SK-N-DZ (cell line): ENCODE measurements at places on chromosomes 16 and 17.

DNA sequence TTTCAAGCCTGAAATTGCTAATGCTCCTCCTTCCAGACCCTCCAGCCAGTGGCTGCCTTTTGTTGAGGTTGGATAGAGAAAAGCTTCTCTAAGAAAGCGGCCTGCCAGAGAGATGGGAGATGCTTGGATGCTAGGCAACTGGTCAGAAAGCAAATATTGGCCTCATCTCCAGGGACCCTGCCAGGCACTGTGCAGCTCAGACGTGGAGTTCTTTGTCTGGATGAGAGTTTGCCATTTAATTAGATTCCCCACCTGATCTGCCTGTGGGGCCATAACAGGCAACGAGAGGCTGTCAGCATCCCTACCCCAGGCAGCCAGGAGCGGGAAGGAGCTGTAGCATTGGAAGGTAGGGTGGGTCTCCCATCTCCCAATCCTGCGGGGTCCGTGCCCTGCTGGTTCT, 52.7 kb downstream of the ASIC2 start:
- DNase-seq, result peak; percentile 82

DNA sequence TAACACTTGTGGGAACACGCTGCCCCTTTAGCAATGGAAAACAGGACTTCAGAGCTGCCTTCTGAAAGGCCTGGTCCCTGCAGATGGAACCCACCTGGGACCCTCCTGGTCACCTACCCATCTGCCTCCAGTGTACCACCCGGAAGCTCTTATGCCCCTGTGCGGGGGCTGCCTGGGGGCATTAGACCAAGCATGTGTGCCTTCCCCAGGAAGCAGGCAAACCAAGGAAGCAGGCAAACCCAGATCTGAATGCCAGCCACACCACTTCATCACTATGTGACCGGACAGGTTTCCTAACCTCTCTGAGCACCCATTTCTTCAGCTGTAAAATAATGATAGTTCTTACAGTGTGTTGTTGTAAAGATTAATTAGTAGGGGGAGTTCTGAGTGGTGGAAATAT, 20.8 kb upstream of the LRRC37A3 start:
- DNase-seq, result no peak

DNA sequence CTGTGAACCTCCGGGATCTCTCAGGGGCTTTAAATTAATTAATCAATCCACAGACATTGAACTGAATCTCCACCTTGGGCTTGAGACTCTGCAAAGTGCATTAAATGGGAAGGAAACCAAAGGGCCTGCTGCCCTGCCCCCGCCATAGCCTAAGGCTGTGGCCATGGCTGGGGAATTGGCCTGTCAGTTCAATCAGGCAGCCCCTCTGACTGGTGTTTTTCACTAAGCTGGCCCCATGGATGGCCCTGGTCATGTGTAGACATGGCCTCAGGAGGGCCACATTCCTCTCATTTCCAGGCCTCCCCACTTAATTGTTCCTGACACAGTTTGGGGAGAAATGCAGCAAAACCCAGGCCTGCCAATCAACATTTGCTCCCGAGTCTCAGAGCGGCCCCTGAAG, 499.8 kb downstream of the WWOX start:
- no peak for DNase-seq

DNA sequence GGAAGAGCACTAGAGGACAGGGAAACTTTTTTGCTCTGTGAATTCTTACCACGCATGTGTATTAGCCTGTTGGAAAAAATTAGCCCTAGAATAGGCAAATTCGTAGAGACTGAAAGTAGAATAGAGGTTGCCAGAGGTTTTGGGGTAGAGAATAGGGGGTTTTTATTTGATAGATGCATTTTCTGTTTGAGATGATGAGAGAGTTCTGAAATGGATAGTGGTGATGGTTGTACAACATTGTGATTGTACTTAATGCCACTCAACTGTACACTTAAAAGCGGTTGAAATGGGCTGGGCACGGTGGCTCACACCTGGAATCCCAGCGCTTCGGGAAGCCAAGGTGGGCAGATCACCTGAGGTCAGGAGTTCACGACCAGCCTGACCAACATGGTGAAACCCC, 8.0 kb upstream of the DOC2B start:
- DNase-seq, result no peak

GRCh38 chr16:22007509-22008214, at the start of gene MOSMO:
Gene MOSMO, plus strand, starts transcription at chr16:22008111. Its CDS starts 191 bp downstream, at chr16:22008302.
- DNase-seq, result peak; percentile 45

DNA sequence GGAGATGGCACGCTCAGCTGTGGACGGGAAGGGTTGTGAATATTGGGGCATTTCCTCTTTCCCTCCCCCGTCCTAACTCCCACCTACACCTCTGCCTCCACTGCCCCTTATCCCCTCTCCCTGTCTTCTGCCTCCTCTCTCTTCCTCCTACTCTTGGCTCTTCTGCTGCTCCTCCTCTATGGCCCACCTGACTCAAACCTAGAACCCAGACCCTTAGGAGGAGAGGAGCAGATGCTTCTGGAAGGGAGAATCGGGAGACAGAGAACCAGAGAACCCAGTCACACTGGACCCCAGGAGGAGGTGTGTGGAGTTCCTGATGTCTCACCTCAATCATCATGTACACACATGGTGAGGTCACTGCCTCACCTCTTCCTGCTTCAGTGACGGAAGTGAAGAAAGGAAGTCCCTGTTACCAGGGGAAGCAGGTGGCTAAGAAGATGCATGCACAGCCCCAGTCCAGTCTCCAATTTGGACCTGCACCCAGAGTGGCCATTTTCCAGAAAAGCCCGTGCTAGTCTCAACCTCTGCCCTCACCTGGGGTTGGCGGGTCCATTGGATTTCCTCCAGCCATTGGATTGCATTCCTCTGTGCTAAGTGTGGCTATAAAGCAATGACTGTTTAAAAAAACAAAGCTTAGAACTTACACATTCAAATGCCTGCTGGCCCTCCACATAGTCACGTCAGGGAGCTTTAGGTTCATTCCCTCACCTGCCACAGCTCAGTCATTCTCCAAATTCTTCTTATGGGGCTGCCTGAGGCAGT, 4.0 kb downstream of the RNF222 start:
- DNase-seq, result no peak

DNA sequence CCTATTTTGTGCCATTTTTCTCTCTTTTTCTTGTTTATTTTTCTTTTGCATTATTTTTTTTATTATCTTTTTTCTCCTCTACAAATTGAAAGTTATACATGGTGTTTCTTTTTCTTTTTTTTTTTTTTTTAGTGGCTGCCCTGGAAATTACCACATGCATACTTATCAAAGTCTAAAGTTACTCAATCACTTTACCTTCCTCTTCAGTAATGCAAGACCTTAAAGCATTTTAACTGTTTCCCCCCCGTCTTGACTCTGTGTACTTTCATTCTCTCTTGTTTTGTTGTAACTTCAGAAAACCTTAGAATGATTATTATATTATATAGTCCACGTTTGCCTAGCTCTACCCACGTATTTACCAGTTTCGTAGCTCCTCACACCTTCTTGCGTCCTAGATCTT, 33.3 kb upstream of the SMPD3 start:
- DNase-seq, result no peak

DNA sequence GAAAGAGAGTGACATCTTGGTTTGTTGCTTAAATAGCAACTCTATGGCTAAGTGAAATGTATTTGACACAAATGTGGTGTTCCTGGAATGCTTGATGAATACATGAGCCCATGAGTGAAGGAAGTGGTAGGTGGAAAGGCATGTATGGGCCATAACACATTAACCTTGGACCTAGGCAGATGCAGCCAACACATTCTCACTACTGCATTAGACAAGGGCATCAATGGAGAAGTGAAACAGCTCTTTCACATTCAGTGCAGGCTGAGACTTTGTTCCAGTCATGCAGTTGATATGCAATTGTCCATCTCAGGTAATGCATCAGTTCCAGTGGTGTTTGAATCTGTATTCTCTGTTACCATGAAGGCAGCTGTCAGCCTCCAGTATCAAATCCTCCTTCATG, 133.6 kb downstream of the HS3ST3B1 start:
- no peak for DNase-seq

GRCh38 chr17:72270273-72270924, 149.6 kb downstream of the SOX9 start:
- DNase-seq, result peak; percentile 43

DNA sequence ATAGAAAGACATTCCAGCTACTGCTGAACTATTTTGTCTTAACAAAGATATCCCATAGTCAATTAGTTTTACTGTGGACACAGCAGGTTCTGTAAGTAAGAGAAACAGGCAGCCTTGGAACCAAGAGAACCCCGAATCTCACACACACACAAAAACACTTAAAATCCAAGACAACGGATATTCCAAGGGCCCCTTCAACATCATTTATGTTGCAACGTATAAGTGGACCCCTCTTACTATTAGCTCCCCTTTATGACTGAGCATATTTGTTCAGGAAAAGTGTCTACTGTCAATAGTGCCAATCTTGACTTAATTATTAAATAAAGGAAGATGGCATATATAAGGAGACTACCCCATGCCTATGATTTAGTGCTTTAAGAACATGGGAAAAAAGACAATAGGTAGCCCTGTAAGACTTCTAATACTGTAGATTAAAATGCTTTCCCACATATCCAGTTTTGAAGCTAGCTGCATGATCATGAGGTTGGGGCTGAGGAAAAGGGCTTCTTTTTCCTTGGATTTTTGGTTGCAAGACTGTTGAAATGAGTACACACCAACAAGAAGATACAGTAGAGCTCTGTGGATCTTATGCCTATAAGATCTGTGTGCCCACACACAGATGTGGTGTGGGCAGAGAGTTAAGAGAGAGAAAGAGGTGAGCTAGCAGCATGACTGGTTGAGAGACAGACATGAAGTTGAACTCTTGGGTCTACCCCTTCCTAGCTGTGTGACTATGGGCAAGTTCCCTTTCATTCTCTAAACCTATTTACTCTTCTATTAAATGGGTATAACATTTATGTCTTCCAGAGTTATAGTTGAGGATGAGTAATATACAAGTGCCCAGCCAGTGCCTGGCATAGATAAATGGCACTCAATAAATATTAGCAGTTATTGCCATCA, 3.0 kb downstream of the MMD start:
- DNase-seq, result no peak

- no peak for DNase-seq
Observed at GRCh38 chr16:86942151-86943051, 364.1 kb downstream of the FOXL1 start.

DNA sequence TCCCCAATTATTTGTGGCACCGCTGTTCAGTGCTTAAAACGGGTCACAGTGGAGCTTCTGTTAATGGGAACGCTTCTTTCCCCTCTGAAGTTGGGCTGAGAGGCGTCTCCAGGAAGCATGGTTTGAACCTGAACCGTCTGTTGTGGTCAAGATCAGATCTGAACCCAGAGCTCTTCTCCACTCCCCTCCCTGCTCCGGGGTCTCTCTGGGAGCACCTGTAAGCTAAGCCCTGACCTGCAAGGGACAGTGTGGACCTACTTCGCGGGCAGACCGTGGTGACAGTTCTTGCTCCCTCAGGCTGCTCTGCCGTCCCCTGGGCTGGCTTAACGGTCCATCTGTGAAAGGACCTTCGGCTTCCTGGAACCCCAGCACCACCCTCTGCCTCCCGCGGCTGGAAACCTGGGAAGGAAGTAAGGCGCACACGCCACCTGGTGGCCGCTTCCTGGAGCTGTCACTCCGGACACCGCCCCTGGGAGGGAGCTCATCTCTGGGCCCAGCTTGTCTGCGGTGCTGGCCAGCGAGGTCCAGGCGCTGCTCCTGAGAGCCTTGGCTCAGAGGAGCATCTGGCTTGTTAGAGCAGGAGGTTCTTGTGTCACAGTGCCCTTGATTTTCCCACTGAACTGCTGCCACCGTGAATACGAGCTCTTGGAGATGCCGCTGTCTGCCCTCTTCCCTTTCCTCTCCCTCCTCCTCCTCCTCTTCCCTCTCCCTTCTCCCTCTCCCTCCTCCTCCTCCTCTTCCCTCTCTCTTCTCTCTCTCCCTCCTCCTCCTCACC, 518.5 kb upstream of the EEF2KMT start:
- DNase-seq, result peak; percentile 89

- peak; percentile 66 for DNase-seq
Observed at GRCh38 chr17:62870030-62870541, 62.0 kb upstream of the MARCHF10 start.

DNA sequence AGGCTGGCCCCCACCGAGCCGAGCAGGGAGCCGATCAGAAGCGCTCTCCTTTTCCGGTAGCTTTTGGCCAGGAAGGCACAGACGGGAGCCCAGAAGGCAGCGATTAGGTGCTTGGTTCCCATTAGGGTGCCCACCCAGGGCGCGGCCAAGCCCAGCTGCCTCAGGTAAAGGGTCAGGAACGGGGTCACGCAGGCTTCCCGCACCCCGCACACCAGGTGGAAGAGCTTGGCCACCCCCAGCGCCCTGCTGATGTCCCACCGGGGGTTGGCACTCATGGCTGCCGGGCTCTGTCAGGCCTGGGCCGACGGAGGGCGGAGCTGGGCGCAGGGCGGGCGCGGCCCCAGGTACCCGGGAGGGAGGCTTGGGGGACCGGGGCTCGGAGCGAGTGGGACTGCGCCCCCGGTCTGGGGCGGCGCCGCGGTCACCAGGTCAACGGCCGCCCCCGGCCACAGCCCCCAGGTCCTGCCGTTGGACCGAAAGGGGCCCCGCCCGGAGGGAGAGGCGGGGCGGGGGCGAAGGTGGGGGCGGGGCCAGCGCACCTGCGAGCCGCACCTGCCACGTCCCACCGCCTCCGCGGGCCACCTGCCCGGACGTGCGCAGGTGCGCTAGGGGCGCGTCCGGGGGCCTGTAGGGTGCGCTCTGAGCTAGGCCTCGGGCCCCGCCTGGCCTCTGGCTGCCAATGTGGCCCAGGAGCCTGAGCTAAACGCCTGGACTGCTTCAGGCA, at the start of gene MFSD6L:
Gene MFSD6L, minus strand, starts transcription at position 520 of the 724 bp plus-strand sequence. Its CDS starts 245 bp downstream, at position 275.
- no peak for DNase-seq

GRCh38 chr16:51759329-51759728, 608.3 kb upstream of the SALL1 start:
- peak; percentile 69 for DNase-seq

GRCh38 chr17:4205917-4206316, 57.9 kb downstream of the ANKFY1 start:
- DNase-seq, result no peak

DNA sequence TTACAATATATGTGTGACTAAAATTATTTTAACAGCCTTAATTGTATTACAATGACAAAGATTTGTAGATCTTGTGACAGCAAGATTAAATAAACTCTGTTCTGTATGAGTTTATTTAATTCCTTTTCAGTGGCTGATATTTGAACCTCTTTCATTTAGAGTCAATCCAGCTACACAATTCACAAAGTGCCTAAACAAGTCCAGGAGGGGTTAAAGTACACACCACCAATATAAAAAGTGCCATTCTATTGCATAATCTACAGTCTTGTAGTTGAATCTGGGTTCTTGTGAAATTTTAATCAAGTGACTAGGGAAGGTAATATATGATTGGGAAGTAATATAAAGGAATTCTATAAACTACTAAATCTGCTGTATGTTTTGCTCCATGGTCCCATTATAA, 3.9 kb upstream of the NFAT5 start:
- no peak for DNase-seq

- DNase-seq, result no peak
Observed at GRCh38 chr16:27149986-27150385, 53.3 kb upstream of the KDM8 start.

- DNase-seq, result no peak
Observed at GRCh38 chr17:43524945-43525575, 21.1 kb downstream of the ETV4 start.

GRCh38 chr17:68461122-68461539, 3.8 kb upstream of the WIPI1 start:
- no peak for DNase-seq

GRCh38 chr17:28986714-28987655, 18.8 kb downstream of the SEZ6 start:
- DNase-seq, result no peak

- DNase-seq, result no peak
Observed at GRCh38 chr17:5023588-5024147, 11.6 kb downstream of the SLC52A1 start.
